Anterior cingulate cortex (tissue), 58 donors: ENCODE measurements at places on chromosomes 6 and 20.

DNA sequence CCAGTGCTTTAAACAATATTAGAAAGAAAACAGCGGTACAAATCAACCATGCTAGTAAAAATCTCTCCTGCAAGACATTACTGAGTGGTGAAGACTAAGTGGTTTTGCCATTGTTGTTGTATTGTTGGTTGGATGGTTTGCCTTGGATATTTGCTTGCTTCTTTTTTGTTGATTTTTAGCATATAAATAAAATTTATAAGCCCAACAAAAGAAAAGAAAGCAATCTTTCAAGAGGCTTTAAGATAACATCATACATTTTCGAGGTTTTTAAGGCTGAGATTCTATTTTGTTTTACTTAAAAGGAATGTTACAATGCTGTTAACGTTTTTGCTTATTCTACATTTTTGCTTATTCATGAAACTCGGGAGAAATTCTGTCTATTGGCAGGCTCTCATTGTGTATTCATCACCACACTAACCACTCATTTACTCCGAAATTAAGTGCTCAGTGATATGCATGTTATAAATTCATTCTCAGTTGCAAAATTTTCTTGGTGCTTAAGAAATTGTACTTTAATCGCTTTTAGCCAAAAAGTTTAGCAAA, 139.1 kb downstream of the LAMA2 start:
- no peak for DNase-seq

DNA sequence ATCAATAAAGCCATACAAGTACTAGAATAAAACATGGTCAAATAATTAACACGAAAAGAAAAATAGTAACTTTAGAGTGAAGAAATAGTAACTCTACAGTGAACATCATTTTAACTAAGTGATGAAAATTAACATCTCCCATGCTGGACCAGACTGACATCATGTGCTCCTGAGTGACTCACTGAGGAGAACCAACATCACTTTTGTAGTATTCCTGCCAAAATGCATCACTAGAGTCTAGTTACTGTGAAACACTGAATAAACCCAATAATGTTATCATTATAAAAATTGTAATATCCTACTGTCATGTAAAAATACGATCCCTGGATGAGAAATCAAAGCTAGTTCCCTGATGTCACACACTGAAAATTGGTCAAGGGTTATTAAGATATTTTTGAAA, 361.3 kb downstream of the CD109 start:
- no peak for DNase-seq

GRCh38 chr20:51700809-51701285, 67.3 kb downstream of the ATP9A start:
- DNase-seq = no peak

DNA sequence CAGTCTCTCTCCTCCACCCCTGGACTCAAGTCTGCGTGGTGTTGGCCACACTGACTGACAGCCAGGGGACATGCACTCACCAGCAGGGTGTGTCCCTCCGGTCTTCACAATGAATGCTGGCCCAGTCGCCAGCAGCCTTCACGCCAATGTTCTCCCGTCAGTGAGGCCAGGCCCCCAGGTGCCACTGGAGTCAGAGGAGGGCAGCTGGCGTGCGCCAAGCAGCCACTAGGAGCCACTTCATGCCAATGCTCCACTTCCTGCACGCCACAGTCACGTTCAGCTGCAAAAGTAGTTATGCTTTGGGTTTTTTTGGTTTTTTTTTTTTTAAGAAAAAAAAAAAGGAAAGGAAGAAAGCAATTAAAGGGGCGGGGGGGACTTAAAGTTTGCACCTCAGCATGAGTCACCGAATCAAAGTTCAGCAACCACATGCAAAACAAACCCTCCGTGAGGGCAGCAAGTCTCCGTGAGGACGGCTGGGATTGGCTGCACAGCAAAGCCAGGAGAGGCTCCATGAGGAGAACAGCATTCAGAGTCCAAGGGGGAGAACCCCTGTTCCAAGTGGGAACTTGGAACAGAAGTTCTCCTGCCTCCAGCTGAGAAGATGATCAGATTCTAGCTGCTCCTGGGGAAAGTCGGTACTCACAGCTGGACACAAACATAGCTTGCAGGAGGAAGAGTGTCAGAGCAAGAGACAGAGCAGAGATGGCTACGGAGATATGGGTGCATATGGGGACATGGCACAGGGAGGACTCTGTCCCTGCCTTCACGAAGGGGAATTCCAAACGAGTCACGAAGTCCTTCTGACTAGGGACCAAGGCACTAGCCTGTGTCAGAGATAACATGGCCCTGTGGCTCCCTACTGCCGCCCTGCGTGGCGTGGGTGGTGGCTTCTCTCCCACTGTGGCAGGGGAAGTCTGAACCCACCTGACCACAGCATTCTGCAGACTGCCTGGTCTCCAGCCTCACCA, at the start of gene ZC3H12D:
Gene ZC3H12D (minus strand): TSS at position 282 of the 968 bp plus-strand sequence. CDS start 10,471 bp downstream, outside the sequence.
- DNase-seq = no peak

DNA sequence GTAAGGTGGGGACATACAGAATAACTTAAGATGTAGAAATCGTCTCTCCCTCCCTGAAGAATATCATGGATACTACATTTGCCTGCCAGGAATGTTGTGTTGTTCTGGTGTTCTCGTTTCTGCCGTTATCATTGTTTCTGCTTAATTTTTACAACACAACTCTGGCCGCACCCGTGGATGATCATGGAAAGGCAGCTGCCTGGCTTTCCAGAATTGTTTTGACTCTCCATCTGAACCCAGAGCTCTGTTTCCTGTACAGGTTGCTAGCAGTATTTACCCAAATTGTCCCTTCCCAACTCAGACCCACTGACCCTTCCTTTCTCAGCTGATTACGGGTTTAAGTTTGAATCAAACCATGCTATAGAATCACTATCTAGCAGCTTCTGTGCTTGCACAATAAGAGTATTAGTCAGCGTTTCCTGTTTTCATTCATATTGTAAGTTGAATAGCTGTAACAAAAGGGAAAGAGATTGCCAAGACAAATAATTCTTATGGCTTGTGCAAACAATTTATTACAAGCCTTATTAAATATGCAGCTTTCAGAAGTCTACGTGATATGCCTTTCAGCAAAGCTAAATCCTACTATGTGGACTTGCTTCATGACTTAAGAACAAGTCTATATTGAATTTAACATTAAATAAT, 139.0 kb downstream of the MTHFD1L start:
- DNase-seq = no peak
